ENCODE measurements at places on chromosomes 5 and 9.
A peak's percentile ranks its signal among the peaks of the same experiment; 100 is the strongest.

GRCh38 chr5:160702934-160703333, 149.1 kb downstream of the ATP10B start:
- DNase-seq = no peak

GRCh38 chr5:83345423-83345822, 126.1 kb upstream of the VCAN start:
- no peak for DNase-seq

GRCh38 chr5:37840053-37841034, 503 bp upstream of the GDNF start:
- peak; percentile 86 for DNase-seq

- no peak for DNase-seq
These were observed 75.4 kb downstream of the NUDT12 start for GRCh38 chr5:103487218-103487617.

DNA sequence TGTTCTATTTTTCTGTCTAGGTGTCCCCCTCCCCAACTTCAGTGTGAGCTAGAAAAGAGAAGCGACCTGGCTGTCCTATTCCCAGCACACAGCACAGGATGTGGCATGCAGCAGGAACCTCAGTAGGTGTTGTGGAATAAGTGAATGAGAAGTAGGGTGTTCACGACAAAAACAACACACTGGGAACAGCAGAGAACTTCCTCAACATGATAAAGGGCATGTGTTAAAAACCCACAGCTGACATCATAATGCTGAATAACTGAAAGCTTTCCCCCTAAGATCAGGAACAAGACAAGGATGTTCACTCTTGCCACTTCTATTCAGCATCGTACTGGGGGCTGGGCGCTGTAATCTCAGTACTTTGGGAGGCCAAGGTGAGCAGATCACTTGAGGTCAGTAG, 155.6 kb upstream of the ZNF618 start:
- DNase-seq = no peak

GRCh38 chr9:34171753-34172535, 6.9 kb upstream of the UBAP1 start:
- no peak for DNase-seq

DNA sequence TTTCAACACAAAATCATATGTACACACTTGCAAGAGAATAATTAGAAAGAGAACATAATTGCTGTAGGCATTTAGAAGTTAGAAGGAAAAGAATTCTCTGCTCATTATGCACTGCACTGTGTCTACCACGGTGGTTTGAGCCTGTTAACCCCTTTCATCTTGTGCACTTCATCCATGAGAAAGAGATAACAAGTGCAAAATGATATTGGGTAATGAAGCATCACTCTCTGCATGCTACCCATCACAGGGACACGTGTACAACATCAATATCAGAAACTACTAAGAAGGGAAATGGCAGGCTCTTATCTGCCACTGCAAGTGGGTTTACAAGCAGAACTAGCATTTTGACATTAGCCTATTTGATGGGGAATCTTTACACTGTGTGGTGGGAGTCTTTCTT, 202.6 kb downstream of the CDH12 start:
- DNase-seq = no peak

DNA sequence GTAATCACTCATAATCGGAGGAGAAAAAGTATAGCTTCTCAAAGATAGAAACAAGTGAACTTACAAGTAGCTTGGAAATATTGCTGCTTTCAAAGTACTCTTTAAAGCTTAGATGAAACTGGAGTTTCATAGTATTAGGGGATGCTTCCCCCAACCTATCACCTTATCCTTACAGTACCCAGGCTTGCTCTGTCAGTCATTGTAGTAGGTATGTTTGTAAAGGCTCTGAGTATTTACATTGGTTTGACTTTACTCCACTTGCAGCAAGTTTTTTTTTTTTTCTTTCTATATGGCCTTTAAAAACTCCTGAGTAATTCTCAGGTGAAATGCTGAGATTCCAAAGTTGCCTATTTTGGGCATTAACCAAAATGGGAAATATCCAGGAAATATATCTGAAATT, 84.8 kb downstream of the CD180 start:
- no peak for DNase-seq

DNA sequence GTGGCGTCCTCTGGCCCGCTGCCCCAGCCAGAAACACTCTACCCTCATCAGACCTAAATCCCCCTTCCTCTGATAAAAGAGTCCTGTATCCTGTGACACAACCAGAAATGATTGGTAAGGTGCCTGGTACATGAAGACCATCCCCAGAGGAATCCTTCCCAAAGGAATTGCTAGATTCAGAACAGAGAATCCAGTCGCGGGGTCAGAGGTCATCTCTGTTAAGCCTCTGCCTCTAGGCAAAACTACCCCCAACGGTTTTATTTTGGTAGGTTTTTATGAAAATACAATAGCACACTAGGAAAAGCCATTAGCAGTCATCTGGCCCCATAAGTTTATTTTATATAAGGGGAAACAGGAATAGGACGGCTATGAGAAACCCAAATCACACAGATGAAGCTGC, 102.4 kb upstream of the HAND1 start:
- DNase-seq = no peak

DNA sequence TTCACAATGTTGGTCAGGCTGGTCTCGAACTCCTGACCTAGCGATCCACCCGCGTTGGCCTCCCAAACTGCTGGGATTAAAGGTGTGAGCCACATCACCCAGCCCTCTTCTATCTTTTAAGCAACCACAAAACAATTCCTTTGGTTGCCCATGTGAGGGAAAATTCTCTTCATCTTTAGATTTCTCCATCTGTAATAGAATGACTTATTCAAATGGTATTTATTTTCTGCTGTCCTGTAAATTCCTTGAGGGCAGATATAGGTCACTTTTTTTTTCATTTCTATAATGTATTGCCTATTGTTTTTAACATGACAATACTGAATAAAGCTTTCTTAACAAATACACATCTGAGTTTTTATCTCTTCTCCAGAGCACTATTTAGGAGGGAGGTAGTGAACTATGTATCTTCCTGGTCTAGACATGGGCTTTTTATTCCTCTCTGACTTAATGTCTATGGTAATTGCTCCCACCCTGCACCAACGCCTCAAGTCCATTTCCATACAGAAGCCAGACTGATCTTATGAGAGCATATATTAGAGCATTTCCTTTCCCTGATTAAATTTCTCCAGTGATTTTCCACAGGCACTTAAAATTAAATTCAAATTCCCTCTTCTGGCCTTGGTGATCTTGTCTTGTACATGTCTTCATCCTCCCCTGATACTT, 595.6 kb downstream of the CAAP1 start:
- DNase-seq = peak; percentile 24

DNA sequence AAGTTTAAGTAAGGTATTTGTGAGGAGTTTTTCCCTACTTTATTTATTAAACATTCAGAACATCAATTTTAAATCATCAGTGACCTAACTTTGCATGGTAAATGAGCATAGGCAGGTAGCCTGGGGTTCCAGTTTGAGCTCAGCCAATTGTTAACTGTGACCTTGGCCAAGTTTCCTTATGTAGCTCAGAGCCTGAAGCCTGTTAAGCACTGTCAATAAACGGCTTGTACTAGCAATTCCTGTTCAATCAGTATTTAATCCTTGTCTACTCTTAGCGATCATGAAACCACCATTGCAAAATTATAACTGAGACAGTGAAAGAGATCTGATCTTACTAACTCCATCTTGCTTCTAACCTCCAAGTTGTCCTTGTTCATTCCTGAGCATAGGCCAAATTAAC, 4.7 kb upstream of the SOWAHA start:
- DNase-seq = no peak

DNA sequence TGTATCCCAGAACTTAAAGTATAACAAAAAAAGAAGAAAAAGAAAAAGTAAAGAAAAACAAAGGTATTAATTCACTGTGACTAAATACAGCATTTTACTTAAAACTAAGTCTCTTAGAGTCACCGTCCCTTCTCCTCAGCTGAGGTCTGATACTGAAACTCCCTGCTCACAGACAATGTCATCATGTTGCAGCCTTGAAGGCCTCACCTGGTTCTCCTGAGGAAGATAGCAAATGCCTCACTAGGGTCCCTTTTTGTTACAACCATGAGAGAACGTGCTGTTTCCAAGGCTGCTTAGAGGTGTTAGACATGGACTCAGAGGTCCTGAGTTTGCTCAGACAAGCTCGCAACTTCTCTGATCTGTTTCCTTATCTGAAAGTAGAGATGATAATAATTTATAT, 357.2 kb downstream of the MTRR start:
- DNase-seq = no peak

DNA sequence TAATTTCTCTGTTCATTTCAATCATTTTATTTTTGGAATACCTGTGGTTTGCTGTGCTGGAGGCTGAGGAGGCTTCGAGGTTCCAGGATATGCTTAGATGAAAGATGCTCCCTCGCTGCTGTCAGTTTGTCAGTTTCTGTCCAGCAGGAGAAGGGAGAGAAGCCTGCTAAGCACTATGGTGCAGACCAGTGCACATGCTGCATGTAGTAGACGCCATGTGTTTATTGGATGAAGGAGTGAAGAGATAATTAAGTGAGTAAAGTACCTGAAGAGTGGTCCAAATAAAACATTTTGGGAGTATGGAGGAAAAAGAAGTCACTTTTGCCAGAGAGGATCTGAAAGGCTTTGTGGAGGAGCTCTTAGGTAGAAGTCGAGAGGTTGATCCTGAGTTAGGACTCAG, 2.1 kb downstream of the PDZD2 start:
- DNase-seq = no peak

GRCh38 chr9:121558473-121558872, 58.8 kb upstream of the GGTA1 start:
- no peak for DNase-seq

GRCh38 chr9:96164268-96164683, 137.7 kb downstream of the HSD17B3 start:
- DNase-seq = no peak

GRCh38 chr9:71353720-71354119, 232.3 kb upstream of the TRPM3 start:
- no peak for DNase-seq

DNA sequence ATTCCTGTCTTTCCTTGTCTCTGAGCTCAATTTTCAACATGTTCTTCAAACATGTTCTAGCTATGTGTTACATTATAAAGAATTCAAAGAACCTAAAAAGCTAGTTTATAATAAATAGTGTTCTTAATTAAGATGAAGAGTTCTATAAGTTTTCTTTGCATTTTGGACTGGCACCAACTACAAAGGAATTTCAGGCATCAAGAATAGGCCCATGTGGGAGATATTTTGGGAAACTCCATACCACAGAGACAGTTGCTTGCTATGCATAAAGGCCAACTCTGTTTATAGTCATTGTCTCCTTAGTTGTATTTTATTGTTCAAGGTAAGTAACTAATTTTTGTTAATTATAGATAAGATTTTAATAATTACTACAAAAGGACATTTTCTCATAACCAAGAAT, 4.5 kb downstream of the SLF1 start:
- DNase-seq = no peak

DNA sequence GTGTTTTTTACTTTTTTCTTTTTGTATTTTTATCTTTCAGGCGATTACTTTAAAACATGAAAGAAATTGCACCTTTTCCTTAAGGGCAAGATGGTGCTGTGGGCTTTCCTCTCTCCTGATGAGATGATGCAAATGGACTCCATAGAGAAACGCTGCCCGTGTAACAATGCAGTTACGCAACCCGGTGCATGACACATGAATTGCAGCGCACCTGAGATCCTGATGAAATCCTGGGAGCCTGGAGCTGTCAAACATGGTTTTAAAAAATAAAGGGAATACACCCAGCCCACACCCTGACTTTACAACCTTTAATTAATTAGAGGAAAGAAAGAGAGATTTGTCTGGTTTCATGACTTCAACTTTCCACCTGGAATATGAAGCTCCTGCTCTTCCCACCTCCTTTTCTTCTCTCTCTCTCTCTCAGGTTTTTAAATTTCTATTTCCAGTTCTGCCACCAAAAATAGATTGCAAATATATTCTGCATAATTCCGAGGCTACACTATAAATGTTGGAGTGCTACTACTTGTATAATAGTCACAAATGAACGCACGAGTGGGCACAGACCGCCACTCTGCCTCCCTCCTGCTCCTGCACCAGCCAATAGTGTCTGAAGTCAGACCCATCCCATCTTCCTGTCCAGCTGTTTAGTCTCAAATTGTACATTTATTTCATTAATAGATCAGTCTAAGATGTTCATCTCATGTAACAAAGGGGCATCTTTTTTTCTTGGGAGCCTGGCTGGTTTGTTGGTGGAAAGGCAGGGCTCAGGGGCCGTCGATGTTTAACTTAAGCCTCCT, 179.1 kb downstream of the AUH start:
- DNase-seq = no peak

DNA sequence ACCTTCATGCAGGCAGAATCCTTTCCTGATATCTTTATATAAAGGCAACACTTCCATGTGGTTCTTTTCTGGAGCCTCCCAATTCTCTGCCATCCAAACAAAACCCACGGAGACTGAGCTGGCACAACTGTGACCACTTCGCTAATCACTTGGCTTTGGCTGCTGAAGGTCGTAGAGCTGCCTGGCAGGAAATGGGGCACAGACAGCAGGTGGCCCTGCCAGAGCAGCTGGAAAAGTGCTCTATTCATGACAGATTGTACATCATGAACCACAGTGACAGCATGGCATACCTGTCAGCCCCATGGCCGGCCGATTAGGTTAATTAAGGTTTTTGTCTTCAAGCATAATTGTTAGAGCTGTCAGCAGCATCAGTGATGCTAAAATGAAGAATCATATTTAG, 141.9 kb upstream of the ANKRD55 start:
- no peak for DNase-seq

- DNase-seq = no peak
These were observed 810.3 kb upstream of the ACO1 start for GRCh38 chr9:31574006-31574765.

DNA sequence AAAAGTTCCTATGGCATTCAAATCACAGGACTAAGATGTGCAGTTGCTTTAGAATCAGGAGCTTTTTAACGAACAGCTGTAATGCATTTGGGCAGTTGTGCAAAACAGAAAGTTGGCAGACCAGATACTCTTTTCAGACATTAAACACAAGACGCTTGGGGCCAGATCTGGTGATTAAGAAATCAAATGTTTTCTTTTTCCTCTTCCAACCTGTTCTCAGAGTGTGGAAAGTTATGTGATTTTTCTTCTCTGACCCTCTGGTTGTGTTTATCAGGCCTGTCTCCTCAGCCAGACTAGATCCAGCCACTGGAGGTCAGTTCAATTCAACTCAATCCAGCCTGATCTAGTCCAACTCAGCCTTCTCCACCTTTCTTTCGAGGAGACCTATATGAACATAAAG, 298.5 kb upstream of the PCSK5 start:
- DNase-seq = no peak

DNA sequence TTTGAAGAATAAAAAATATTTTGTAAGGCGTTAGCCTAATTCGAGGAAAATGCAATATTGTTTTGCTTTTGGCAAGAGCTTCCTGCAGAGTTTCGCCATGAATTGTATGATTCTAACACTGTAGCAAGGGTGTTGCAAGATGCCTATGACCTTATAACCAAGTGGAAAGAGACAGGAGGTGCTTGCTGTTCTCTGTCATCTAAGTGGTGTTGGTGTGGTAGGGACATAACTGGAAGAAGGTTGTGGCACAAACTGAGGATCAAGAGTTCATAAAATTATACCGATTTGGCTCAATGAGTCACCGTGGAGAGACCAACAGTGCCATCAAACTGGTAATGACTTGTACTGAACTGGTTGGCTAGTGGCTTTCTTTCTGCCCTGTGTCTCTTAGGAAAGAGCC, 6.3 kb downstream of the STC2 start:
- DNase-seq = peak; percentile 77
